Fibroblast of skin of back (primary cell): ENCODE measurements at places on chromosomes 11 and 22.
A peak's percentile ranks its signal among the peaks of the same experiment; 100 is the strongest.

DNA sequence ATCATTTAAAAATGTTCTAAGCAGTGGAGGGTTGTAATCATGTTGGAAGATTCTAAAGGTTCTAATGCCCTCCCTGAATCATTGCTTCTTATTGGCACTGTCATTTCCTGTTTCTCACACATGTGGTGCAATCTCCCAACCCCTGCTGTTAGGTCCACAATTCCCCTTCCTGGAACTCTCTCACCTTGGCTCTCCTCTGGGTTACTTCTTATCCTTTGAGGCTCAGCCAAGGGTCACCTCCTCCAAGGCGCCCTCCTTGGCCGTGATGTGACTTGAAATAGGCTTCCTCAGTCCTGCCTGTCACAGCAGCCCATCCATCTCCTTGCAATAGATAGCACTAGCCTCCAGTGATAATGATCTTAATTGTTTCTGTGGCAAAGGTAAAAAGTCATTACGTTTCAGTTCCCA lies 149.8 kb downstream of the TTC17 start:
- peak; percentile 65 for DNase-seq

- no peak for DNase-seq
Measured at GRCh38 chr11:133999355-133999754, 42.6 kb upstream of the IGSF9B start.

GRCh38 chr11:59053387-59053786 lies 32.7 kb upstream of the GLYATL1B start:
- peak; percentile 43 for DNase-seq

GRCh38 chr11:398826-399225 lies 4.8 kb downstream of the PKP3 start:
- no peak for DNase-seq

GRCh38 chr11:41499429-41499828 lies 40.0 kb upstream of the LRRC4C start:
- DNase-seq = no peak

GRCh38 chr11:111476956-111477355 lies 35.2 kb downstream of the BTG4 start:
- DNase-seq = no peak

- no peak for DNase-seq
Measured at GRCh38 chr11:8803973-8804372, 107.0 kb upstream of the AKIP1 start.

DNA sequence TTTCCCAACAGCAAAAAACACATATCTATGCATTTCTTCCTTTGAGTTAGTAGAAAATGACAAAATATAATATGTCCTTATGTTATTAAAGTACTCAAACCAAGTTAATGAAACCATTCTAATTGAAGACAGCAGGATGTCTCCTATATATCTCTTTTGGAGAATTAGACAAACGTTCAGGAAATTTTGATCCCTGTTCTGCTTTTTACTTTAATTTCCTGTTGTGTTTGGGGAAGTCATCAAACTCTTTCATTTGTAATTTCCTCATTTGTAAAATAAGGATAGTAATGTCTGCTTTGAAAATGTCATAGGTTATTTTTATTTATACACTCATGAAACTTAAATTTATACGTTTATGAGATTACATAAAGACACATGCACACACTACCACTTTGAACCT lies 281.8 kb upstream of the ANO5 start:
- DNase-seq = no peak

DNA sequence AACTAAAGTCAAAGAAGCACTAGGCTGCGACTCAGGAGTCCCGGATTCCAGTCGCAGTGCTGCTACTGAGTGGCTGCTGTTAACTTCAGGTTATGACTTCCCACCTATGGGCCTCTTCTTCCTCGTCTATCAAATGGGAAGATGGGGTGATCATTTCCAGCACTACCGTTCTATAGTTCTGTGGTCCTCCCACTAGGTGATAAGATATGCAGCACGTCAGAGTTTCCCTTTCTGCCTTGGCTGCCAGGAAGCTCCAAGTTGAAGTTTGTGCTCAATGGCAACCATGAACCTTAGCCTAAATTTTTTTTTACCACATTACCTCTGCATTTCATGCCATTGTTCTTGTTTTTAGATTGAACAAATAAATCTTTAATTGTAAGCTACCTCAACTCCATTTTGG lies 38.7 kb downstream of the ALX4 start:
- DNase-seq = no peak

DNA sequence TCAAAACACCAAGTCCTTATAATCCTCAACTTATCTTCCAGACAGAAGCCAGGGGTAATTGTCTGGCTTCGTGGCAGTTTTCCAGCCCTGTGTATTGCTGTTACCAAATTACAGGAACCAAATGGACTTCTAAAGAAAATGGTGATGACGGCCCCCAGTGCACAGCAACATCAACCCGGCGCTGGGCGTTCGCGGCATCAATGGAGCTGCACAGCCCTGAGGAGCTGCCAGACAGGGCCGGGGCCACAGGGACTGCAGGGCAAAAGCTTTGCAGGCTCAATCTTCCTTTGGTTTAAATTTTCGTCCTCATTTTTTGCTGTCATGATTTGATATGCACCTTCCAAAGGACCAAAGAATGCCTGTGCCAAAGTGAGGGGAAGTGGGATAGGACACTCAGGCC lies 292.5 kb downstream of the BRD1 start:
- DNase-seq = no peak

DNA sequence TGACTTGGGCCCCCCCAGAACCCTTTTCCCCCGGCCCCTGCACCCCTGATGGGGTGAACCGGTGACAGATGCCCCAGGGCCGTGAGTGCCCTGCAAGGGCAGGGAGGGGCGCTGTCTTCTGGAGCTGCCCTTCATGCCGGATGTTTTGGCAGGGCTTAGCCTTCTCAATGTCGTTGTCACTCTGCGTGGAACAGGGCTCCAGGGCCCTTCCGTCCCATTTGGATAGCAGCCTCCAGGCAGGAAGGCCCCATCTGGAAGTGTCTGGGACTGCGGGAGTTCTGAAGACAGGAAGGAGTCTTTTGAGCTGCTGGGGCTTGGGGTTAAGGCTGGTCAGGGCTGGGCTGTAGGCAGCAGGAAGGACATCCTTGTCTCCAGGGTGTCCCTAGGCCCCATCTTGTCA lies 4.6 kb downstream of the FRMD8 start:
- DNase-seq = peak; percentile 66

- peak; percentile 86 for DNase-seq
Measured at GRCh38 chr11:28146123-28146751, 38.0 kb downstream of the METTL15 start.

- no peak for DNase-seq
Measured at GRCh38 chr11:76184551-76184993, 21.7 kb downstream of the WNT11 start.

GRCh38 chr11:17014321-17014832 lies at the start of gene PLEKHA7:
Gene PLEKHA7 (minus strand): TSS chr11:17014414. CDS start chr11:17014401, 13 bp downstream.
- no peak for DNase-seq

DNA sequence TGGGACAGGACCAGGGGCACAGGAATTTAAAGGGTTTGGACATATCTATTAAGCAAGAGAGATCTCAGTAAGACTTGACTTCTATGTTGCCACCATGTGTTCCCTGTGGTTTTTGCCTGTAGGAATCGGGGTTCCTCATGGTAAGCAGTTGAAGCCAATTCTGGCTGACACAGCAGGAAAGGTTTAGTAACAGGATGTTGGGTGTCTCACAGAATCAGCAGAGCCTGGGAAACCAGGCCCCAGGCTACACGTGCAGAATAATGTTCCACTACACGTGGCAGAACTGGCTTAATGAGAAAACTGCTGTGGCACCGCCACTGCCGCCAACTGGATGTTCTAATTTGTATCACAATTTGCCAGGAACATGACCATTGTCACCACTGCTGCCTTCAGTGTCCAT lies 264.6 kb upstream of the PLET1 start:
- DNase-seq = peak; percentile 23

GRCh38 chr11:57647372-57647771 lies 2.3 kb downstream of the YPEL4 start:
- no peak for DNase-seq

DNA sequence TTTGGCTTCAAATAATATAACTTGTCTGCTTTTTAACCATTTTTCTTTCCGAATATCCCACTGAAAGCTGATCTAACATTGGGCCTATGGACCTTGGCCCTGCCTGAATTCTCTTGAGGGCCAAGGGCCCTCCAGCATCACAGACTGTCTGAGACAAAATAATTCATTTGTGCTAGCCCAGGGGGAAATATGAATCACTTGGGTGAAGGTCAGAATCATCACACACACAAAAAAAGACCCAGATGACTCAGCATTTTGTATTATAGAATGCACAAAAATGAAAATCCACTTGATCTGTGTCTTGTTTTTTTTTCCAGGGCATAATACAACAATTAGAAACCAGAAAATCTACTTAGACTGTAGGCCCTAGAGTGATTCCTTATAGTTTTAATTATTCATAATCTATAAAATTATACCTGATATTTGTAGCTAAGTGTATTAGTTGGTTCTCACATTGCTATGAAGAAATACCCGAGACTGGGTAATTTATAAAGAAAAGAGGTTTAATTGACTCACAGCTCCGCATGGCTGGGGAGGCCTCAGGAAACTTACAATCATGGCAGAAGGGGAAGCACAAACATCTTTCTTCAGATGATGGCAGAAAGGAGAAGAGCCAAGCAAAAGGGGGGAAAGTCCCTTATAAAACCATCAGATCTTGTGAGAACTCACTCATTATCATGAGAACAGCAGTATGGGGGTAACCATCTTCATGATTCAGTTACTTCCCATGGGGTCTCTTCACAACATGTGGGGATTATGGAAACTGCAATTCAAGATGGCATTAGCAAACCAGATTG lies 15.6 kb upstream of the RDX start:
- DNase-seq = peak; percentile 55

GRCh38 chr22:26443901-26444690 lies 15.0 kb downstream of the ASPHD2 start:
- DNase-seq = no peak

DNA sequence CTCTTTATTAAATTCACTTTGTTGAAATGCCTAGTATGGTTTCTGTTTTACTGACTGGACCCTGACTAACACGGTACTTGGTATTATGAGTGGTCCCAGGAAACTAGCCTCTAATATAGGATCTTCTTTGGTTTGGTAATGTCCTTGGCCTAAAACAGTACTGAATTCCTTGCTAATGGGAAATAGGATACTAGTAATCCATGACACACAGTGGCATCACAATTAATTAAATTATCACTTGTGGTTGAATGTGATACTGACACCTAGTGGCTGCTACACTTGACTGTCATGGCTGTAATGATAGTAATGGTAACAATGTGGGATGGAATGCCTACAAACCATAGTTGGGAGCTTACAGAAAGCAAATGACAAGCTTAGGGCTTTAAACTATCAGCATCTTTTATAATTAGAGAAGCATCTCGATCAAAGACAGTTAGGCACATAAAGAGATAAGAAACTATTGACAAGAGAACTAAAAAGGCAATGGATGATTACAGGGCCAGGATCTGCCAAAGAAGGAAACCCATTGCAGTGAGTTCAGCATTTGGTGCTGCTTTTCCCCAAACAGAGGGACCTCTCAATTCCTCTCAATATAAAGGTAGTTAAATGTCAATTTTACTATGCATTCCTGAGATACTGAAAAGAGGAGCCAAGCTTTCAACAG lies 8.6 kb downstream of the DNHD1 start:
- peak; percentile 77 for DNase-seq

DNA sequence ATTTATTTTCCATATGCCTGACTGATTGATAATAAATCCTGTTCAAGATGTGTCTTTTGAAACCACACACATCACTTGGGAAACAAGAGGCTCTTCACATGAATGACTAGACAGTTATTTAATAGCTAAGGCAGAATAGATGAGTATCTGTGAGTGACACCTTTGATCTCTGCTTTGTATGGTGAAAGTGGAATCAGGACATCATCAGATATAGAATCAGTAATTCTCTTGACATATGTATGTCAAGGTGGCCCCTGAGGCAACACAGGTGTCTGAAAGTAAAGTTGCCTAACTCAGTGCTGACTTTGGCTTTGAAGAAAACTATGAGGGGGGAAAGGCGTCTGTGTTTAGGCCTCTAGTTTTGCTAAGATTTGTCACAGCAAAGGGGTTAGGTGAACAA lies 11.5 kb upstream of the CASP4 start:
- no peak for DNase-seq

- no peak for DNase-seq
Measured at GRCh38 chr11:116808262-116809175, 14.6 kb downstream of the APOA4 start.

- no peak for DNase-seq
Measured at GRCh38 chr11:64000740-64001483, 14.7 kb downstream of the OTUB1 start.

DNA sequence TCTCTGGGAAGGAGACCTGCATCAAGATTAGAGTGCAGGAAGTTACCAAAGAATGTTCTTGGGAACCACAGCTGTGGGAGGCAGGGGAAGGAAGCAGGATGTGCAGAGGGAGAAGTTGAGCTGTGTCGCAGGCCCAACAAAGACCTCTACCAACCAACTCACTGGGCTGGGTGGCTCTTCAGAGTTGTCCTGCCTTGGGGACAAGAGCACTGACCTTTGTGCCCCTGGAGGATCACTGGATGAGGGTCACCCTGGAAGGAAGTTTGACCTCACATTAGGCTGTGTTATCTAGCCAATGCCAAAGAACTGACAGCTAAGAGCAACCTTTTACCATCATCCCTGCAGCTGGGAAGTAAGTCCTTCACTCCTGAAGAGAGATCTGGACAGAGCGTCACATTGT lies 130.6 kb downstream of the RRAS2 start:
- DNase-seq = no peak

GRCh38 chr11:68942095-68942620 lies 38.5 kb downstream of the IGHMBP2 start:
- no peak for DNase-seq

DNA sequence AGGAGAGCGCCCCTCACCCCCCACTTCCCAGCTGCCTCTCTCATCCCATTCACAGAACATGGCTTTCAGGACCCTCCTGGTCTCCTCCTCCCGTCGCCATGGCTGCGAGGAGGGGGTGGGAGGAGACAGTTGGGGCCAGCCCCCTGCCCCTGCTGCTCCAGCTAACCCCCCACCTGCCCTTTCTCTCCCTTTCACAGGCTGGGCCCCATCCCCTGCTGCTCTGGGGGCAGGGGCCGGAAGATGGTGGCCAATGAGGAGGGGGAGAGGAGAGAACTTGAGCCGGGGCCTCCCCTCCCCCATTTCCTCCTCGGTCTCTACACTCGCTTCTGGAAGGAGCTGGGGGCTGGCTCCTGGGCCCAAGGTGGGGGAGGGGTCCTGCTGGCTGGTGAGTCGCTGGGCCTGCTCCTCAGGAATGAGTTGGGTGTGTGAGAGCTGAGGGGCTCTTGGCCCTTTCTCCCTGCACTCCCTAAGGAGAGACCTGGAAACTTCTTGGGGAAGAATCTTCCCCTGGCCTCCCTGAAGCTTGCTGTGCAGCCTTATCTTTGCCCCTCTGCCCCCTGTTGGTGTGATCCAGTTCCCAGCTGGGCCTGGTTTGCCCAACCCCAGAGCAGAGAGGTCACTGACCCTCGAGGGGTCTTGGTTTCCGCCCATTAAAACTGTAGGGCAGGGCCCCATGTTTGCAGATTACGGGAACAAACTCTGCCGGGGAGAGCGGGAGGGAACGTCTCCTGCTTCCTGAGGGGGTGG lies 10.2 kb downstream of the YPEL4 start:
- peak; percentile 75 for DNase-seq

GRCh38 chr11:62081378-62082291 lies 42.2 kb upstream of the INCENP start:
- DNase-seq = peak; percentile 54

GRCh38 chr11:132681971-132682370 lies 850.3 kb downstream of the OPCML start:
- DNase-seq = no peak

GRCh38 chr22:43587574-43587973 lies 175.8 kb downstream of the MPPED1 start:
- peak; percentile 69 for DNase-seq

- DNase-seq = peak; percentile 26
Measured at GRCh38 chr11:60970369-60970774, 1.1 kb upstream of the CD6 start.
